ENCODE measurements at places on chromosomes 6 and 20. TPM values are rescaled to one million over a fixed set of nuclear protein-coding genes. Genes with fewer than 3 reads are reported as not detected.

Gene PFDN4
- 87.5 TPM for polyA plus RNA-seq

Gene CD24
- 4.7 TPM for polyA plus RNA-seq

Gene RAET1E
- not detected for polyA plus RNA-seq

Gene PLN
- polyA plus RNA-seq: 0.44 TPM

- no peak for DNase-seq
Measured at GRCh38 chr6:164013480-164014208, 599.1 kb downstream of the QKI start.

DNA sequence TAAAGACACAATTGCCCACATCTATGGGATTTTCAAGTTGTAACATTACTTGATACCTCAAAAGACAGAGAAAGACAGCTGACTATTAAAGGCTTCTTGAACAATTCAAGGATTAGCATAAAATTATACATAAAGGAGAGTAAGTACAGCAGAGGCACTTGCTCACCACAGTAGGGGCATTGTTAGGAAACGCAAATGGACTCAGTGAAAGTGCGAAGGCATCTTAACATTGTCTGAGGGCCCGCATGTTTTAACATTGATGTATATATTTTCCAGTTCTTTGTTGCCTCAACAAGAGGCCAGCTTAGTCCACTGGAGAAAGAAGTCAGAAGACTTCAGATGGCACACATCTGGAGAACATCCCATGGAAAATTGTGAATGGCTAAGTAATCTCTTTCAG is 115.4 kb downstream of the SIM1 start:
- no peak for DNase-seq

- no peak for DNase-seq
Measured at GRCh38 chr6:85115376-85115775, 334.5 kb upstream of the NT5E start.

DNA sequence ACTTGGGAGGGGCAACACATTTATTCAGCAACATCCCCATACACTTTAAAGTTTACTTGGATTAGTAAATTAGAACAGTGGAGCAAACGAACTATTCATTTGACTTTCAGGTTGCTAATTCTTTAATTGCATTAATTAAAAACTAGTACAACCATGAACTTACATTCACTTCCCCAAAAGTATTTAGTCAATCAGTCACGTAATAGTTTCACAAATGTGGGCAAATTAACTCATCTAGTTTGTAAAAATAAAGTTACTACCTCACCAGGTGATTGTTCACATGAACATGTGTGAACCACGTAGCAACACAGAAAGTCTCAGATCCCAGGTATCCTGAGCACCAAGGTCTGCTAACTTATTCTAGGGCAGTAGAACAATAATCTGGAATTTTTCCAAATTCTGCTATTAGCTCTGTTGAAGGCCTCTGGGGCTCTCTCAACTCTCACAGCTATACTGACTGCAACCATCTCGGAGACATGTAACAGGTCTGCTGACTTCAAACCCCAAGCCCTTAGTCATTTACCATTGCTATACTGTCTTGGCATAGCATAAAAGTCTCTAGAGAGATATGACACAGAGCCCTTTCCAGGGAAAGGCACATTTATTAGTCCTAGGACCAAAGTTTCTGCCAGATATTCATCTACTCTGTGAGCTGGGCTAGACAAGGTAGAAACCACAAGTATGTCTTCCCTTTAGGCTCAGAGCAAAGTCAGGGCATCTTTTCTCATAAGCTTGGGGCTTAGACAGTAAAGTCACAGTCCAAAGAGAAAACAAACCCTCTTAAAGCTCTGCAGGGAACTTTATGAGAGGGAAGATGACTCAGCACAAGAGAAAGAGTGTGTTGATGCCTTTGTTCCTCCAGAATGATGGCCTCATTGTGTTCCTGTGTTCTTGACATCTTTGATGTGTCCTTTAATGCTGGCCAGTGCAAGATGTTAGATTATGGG is 50.9 kb upstream of the CCDC28A start:
- DNase-seq: no peak

GRCh38 chr6:14559746-14560536 is 442.4 kb downstream of the CD83 start:
- DNase-seq: no peak

GRCh38 chr6:153103319-153103655 is 27.8 kb downstream of the RGS17 start:
- DNase-seq: no peak

All from GM12878 (cell line).